GM12878 (cell line): ENCODE measurements at places on chromosomes 5 and 9. TPM values are rescaled to one million over a fixed set of nuclear protein-coding genes. Genes with fewer than 3 reads are reported as not detected.

Gene CDX1
- total RNA-seq = not detected in 2 replicates

DNA sequence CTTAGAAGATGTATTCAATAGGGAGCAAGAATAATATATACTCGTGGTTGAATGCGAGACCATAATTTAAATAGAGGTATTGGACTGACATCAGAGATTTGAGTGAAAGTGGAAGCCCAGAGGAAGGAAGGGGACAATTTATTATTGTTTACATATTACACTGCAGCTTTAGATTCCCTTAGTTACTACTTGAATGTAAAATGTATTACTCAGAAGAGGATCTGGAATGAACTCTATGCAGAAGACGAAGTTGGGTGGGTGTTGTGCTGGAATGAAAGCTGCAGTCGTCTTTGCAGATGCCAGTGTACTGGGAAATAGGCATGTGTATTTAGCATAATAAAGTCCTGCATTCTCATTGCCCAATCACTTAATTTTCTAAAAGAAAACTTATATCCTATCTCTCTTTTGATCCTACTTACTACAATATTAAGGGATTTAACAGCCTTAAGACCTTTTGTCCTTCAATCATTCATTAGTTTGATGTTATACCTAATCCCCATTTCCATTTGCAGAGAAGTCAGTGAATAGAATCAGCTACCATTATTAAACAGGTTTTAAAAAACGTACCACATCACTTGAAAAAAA lies 570.7 kb upstream of the WWC1 start:
- no peak for DNase-seq

GRCh38 chr9:98094316-98094715 lies 24.7 kb downstream of the TRIM14 start:
- DNase-seq = no peak

Gene TAS2R1
- total RNA-seq = not detected in 2 replicates

Gene SLC46A2
- total RNA-seq = not detected in 2 replicates

DNA sequence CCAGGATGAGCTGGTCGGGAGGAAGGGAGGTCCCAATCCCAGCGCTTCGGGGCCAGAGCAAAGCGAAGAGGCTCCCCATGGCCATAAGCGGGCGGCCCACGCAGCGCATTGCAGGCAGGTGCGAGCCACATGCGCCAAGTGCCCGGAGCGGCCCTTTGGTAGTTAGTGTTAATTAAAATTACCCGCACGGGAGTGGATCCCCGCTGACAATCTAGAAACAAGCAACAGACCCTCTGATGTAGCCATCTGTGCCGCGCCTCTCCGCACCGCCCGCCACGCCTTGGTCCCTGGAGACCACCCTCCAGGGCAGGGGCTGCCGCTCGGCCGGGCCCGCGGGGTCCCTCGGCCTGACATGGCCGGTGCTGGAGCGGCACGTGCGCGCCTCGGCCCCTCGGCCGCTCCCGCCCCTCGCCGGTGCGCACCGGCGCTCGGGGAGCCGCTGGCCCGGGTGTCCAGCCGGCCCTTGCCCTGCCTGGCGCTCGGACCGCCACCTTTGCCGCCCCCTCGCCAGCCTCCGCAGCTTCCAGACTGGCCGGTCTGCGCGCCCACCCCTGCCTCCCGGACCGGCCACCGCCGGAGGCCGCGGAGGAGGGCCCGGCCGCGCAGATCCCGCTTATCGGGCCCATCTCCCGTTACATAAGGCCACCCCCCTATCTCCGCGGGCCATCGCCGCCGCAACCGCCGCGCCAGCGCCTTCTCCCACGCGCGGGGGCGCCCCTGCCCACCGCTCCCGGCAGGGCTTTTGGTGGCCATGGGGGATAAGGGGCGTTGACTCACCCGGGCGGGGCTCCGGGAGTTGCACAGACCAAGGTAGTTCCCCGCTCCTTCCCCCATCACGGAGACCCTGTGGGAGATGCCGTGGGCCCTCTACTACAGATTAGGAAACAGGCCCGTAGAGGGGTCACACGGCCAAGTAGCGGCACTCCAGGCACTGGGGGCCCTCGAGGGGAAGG lies 1.9 kb upstream of the IL13 start:
- DNase-seq = no peak

Gene MACIR
- 11.0 and 11.1 TPM in 2 replicates for total RNA-seq
